Cerebellum (tissue), 4 donors: ENCODE measurements at places on chromosomes 2 and 18. TPM values are rescaled to one million over a fixed set of nuclear protein-coding genes. Genes with fewer than 3 reads are reported as not detected.

The CREG2 gene
- 8.6 TPM for total RNA-seq

The XIRP2 gene
- 0.45 TPM for total RNA-seq

DNA sequence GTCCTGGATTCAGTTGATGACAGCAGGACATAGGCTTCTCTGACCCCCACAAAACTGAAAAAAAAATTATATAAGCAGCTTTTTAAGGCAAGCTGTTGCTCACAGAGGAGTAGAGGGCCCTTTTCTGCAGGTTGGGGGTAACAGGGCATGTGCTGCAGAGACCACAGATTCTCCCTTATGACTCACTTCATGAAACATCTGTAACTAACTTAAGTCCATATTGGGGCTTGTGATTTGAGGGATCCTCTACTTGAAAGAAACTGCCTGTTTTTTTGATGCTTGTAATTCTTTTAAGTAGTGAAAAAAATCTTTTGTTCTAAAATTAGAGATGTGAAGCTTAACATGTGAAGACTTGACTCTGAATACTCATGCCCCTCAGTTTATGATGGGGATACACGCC is 33.4 kb downstream of the XRCC5 start:
- no peak for DNase-seq

DNA sequence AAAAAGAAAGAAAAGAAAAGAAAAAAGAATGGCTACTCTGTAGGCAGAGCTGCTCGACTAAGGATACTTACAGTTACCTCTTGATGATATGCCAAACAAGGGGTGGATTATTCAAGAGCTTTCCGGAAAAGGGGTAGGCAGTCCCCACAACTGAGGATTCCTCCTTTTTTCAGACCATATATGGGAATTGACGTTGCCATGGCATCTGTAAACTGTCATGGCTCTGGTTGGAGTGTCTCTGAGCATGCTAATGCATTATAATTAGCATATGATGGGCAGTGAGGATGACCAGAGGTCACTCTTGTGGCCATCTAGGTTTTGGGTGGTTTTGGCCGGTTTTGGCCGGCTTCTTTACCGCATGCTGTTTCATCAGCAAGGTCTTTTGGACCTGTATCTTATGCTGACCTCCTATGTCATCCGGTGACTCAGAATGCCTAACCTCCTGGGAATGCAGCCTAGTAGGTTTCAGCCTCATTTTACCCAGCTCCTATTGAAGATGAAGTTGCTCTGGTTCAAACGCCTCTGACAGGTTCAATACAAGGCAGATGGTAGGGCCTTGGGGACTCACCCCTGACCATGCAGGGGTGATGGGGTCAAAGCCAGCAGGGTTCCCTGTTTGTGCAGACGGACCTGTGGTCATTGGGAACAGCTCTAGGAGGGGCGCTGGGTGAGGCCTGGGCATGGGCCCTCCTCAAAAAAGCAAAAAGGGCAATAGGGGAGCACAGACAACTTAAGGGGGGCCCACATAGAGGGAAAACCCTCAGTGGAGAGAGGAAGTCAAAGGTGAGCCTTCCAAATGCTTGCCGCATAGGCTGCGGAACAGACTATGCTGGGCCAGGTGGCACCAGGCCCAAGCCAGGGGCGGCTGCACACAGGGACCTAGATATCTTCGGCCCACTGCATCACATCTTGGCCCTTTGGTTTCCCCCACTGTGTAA is 251.2 kb upstream of the RAB6C start:
- no peak for DNase-seq

GRCh38 chr2:208363485-208363884 is 43.1 kb upstream of the PTH2R start:
- DNase-seq: no peak

GRCh38 chr2:1891147-1891546 is 146.8 kb upstream of the PXDN start:
- peak; percentile 68 for DNase-seq

- DNase-seq: peak; percentile 79
These were observed 125.4 kb downstream of the CTIF start for GRCh38 chr18:48663931-48664847.

DNA sequence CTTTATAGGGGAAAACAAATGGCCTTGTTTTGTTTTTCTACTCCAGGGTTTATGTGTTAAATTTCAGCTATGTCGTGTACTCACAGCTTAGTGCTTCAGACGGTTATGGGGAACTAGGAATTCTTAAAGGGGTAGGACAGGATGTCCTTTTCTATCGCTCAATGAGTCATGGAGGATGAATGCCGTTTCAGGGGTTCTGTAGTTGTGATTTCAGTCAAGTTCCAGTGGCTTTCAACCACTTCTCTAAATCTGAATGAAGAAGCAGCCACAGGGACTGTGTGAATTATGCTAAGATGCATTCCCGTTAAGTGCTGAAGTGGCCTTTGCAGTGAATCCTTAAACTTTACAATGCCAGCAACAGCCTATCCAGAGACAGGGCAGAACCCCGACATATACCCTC is 1231.7 kb upstream of the ZEB2 start:
- no peak for DNase-seq

The YES1 gene
- total RNA-seq: 44.9 TPM

DNA sequence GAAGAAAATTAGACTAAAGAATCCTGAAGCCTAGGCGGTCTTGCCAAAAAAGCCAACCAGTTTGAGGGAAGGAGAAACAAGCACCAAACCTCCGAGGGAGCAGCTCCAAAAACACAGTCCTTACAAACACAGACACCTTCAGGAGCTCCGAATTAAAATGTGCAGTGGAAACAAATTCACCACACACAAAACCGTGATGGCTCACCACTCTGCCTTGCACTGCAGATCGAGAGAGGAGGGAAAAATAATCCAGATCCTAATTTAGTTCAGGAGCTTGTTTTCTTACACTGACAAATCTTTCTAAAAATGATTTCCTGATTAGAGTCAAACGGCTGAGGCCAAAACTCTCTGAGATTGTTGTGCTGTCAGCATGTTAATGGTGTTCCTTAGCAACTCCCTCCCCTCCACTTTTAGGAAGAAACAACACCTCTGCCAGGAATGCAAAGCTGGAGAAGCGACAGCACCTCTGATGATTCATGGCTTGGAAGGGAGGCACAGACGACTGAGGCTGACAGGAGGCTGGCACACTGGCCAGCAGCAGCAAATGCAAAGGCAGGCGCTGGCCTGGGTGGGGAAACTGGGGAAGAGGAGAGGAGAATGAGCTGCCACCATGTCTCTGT is 249.4 kb upstream of the KLHL29 start:
- DNase-seq: no peak

GRCh38 chr2:84435345-84436025 is 23.6 kb downstream of the SUCLG1 start:
- DNase-seq: peak; percentile 6

The KRTCAP3 gene
- total RNA-seq: not detected

The FAHD2B gene
- 7.4 TPM for total RNA-seq

DNA sequence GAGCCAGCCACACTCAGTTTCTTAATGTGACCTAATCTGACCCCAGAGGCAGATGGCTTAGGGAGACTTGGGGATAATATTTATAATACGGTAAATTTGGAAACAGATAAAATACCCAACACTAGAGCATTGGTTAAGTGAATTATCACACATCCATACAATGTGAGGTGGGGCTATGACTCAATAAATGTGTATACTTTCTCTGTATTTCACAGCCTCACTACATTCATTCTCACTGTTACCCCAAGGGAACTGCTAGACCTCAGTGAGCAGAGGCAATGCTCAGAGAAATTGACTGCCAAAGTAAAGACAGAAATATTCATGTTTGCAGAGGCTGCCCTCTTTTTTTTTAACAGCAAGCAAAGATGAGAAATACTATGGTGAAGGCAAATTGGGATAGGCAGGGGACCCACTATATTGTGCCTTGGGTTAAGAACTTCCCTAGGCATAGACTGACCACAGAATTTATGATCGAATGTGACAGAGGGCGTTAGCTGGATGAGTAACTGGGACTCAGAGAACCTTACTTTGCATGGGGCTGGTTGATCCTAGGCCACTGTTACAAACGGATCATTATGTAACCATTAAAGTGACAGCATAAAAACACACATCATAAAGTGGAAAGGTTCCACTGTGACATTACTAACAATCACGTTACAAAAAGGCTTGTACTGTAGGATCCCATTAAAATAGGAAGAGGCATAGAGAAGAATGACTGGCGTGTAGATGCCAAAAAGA is 246.0 kb upstream of the LYPD1 start:
- no peak for DNase-seq

- DNase-seq: no peak
These were observed 1.7 kb upstream of the ZCCHC2 start for GRCh38 chr18:62521082-62521481.

The ROCK1 gene
- total RNA-seq: 73.0 TPM

The MZT2A gene
- 28.8 TPM for total RNA-seq

DNA sequence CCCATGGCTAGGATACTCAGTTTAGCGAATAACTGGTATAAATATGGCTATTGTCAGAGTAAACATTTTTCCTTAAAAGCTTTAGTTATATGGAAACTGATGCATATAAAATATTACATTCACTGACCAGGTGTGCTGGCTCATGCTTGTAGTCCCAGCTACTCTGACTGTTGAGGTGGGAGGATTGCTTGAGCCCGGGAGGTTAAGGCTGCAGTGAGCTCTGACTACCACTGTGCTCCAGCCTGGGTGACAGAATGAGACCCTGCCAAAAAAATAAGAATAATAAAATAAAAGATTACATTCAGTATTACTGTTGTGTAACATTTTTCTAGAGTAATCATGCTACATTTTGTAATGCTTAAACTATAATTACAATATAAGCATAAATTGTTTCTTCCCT is 350.4 kb upstream of the FSIP2 start:
- DNase-seq: no peak

DNA sequence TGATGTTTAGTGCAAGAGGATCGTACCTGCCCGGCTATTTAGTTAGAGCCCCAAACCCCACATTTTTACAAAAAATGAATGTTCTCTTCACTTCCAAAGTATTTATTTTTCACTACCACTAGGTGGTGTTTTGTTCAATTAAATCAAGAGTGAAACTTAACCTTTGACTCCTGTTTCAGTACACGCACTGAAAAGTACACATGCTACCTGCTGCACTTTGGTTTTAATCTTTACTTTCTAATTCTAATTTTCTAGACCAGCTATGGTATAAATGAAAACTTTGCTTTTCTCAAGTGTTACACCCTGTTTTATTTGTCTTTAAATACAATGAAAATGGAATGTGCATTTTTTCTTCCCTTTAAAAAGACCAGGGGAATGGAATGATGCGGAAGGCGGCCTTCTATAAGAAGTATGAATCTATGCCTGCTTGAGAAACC is 31.4 kb upstream of the CHN1 start:
- DNase-seq: peak; percentile 17

The ALPG gene
- total RNA-seq: not detected

The GPBAR1 gene
- total RNA-seq: 0.18 TPM

DNA sequence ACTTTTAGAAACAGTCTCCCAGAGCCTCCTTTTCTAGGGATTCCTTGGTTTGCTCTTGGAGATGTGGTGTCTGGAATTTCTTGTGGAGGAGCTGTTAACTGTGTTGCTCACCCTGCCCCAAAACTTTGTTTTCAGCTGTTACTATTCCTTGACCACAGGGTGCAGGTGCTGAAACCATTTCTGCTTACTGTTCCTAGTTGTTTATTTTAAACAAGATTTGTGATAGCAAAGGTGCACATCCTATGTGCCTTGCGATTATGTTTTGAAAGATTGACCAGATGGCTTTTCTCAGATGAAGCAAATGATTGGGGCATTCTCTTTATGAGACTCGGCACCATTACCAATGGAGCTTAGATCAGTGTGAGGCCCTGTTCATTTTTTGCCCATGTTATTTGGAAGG is 111.2 kb downstream of the RAB3GAP1 start:
- DNase-seq: no peak

- DNase-seq: no peak
These were observed 65.8 kb downstream of the SUMO1 start for GRCh38 chr2:202172439-202173211.

GRCh38 chr2:68432696-68433658 is 34.1 kb downstream of the FBXO48 start:
- no peak for DNase-seq

The GRB14 gene
- 9.0 TPM for total RNA-seq

GRCh38 chr2:34736482-34736881 is 1137.4 kb upstream of the FAM98A start:
- DNase-seq: no peak

GRCh38 chr2:1972422-1972821 is 228.1 kb upstream of the PXDN start:
- DNase-seq: peak; percentile 56

The NCKAP5 gene
- total RNA-seq: 25.3 TPM

- DNase-seq: no peak
These were observed 26.0 kb upstream of the LAPTM4A start for GRCh38 chr2:20077411-20077940.

DNA sequence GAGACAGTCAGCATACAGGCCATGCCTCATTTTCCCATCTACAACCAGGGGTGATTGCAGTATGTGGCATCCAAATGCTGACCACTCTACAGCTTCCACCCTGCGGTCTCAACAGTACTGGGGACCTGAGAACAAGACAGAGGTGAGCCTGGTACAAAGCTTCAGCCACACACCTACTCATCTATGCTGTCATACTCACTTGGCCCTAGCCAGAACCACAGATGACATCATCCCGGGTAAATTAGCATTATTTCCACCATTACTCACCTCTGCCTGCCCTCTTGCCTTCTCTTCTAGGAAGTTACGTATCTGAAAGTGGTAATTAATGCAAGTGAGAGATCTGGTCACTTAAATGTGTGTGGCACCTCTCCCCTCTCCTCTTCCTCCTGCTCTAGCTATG is 208.2 kb upstream of the ARL4C start:
- no peak for DNase-seq

DNA sequence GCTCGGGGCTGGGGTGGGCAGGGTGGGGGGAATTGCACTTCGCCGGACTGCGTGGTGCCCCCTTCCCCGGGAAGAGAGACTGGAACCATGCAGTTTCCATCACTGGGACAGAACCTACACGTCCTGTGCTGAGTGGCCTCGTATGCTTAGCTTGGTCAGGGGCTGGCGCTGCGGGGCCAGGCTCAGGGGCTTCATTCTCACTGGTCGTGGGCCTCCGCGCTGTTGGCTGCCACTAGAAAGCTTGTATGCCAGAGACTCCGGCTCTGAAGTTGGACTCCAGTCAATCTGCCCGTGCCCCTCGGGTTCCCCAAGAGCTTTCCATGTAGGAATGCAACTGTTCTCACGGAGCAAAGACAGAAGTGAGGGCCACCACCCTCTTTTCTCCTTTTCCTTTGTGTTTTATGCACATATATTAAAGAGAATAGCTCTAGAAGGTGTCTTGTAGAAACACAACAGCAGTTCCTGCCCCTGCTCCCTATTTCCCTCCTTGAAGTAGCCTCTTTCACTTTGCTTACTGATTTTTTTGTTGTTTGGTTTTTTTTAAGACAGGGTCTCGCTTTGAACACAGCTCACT is 64.0 kb upstream of the YWHAQ start:
- DNase-seq: no peak

The FER1L5 gene
- 1.4 TPM for total RNA-seq
